ENCODE measurements at places on chromosomes 16 and 17.

- peak; percentile 46 for DNase-seq
Observed at GRCh38 chr17:18025945-18026776, 12.8 kb downstream of the ATPAF2 start.

DNA sequence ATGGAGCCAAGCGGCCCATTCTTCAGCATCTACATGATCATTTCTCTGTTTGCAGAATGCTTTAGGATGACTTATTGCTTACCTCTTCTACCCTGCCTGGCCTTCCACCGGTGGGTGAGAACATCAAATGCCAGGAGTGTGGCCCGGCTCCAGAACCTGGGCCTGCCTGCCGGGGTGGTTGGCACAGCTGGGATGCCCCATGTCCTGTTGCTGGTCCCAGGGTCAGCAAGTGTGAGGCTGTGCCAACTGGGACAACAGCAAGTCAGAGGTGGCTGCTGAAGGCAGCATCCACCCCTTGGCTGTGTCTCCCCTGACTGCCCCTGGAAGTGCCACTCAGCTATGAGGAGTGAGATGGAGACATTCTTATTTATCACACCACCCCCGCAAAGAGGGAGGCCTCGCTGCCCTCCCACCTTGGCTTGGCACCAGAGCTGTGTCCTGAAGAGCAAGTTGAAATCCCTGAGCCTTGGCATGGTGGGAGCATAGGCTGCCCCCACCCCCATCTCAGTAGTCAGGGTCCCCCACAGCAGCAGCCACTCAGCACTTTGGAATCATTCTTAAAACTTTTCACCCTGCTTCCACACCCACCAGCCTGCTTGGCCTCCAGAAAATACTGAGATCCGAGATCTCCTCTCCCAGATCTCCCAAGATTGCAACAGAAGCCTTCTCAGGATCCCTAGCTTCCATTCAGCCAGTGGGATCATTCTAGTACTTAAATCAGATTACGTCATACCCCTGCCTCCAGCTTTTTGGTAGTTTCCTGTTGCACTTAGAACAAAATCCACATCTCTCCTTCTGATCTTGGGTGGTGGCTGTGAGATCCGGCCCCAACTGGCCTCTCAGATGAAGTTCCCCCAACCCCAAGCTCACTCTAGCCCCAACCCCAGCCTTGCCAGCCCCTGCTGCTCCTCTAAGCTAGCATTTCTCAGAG, 127.5 kb downstream of the SOCS1 start:
- no peak for DNase-seq

DNA sequence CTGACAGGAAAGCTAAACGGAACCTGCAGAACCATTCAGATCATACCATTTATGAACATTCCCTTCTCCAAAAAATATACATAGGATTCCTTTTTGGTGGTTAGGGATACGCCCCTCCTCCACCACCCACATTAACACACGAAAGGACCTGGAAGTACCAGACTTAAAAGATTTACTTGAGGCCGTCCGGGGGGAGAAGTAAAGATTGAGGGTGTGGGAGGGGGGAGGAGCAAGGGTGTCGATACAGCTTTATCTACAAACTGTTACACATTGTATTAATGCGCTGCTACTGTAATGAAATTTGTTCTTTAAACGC, 537 bp downstream of the PALB2 start:
- no peak for DNase-seq

DNA sequence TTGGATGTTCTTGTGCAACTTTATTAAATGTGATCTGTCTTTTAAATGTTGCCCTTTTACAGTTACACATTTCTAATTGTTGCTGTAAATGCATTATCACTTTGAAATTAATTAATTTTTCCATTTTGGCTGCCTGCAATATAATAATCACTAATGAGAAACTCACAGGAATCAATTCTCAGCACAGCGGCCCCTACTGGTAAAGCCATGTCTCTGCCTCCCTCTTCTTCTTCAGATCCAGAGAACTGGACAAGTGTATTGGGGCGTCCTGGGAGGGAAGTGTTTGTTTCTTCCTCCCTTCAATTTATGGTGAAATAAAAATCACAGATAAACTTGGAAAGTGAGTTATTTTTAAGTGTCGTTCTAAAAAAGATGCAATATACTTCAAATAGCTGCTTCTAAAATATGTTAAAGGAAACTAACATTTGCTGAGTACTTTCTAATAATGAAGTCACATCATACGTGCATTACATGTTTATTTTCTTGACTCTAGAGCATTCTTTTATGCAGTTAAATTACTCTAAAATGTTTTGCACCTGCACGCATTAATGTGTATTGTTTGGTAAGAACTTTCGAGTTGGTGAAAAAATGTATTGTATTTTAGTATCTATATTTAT, 338.0 kb downstream of the WWOX start:
- DNase-seq = no peak

DNA sequence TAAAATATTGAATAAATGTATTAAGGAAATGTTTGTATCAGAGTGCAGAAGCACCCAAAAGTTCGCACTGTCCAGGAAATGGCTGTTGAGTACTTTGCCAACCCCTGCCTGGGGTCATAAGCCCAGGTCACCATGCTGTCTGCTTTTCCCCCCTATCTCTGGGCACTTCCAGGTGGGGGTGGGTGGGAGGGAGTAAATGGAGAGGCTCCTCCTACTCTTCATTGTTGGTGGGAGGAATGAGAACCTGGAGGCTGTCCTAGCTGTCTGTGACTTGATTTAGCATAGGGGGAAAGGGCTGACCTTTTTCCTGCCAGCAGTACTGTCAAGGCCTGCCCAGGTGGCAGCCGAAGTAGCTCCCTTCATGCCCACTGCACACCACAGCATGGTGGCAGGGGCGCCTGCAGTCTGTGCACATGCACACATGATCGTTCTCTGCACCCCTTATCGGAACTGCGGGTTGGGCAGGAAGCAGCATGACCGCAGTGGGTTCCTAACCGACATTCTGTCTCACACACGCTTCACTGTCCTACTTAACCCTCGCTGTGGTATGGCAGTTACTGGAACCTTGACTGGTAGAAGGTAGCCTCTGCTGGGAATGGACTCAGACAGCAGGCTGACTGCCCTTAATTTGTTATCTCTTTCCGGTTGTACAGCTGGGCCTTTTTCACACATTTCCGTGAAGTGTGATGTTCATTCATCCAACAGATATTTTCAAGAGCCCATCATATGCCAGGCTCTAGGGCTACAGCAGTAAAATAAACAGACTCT, 41.5 kb downstream of the LDHD start:
- DNase-seq = no peak

DNA sequence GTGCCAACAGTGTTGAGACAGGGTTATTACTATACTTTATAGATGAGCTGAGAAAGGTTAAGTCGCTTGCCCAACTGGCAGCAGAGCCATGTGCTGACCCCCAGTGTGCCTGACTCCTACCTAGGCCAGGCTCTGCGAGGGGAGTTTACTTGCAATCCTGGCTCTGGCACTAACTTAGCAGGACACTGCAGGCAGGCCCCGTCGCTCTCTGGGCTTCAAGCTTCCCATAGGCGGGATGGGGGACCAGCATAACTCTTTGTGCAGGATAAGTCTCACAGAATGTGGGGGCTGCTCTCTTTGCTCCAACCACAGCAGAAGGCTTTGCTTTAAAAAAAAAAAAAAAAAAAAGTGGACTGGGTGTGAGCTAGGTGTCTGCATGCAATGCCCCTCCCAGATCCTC, 102.7 kb downstream of the GNAO1 start:
- no peak for DNase-seq

DNA sequence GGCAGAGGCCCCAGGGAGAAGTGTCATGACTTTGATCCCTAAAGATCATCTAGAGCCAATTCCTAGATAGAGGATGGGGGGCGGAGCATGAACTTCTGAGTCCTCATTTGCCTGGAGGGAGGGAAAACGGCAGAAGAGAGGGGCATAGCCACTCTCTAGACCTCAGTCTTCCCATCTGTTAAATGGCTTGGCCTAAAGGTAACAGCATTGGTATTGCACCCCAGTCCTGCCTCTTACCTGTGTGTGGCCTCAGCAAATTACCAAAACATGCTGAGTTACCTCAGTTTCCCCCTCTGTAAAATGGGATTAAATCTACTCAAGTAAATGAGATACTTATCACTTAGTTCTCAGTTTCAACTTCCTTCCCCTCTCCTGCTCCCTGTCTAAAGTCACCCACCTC, 47.5 kb downstream of the CNGB1 start:
- DNase-seq = no peak

DNA sequence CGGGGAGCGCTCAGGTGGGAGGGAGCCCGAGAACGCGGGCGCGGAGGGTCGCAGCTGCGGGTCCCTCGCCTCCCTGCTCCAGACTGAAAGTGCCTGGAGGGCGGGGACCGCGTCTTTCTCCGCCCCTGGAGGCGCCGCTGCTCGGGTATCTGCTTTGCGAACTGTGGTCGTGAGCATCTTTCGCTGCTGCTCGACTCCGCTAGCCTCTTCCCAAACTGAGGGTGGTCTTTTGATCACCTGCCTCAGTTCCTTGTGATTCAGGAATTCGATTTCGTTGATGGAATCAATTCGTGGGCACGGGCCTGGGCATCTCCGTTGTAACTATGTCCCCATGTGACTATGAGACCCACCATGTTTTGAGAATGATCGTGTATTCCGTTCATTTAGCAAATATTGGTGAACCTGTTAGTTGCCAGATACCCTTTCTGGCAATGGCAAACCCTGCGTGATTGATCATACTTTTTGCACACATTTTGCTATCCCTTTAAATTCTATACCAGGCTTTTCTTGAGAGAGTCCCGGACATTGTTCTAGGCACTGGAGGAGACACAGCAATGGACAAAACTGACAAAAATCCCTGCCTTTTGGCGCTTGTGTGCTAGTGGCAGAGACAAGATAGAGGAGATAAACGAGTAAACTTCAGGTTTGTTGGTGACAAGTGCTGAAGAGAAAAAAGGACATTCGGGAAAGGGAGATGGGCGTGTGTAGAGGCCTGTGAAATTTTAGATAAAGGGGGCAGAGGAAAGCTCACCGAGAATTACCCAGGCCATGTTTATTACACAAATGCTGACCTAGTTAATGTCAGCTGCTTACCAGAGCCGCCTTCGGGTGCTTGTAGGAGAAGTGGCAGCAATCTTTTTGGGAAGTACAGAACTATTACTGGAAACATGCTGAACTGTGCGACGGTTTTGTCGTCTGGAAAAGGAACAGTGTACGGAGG, 948 bp downstream of the UTP18 start:
- no peak for DNase-seq

GRCh38 chr17:1561420-1562175, 994 bp downstream of the PITPNA start:
- no peak for DNase-seq

DNA sequence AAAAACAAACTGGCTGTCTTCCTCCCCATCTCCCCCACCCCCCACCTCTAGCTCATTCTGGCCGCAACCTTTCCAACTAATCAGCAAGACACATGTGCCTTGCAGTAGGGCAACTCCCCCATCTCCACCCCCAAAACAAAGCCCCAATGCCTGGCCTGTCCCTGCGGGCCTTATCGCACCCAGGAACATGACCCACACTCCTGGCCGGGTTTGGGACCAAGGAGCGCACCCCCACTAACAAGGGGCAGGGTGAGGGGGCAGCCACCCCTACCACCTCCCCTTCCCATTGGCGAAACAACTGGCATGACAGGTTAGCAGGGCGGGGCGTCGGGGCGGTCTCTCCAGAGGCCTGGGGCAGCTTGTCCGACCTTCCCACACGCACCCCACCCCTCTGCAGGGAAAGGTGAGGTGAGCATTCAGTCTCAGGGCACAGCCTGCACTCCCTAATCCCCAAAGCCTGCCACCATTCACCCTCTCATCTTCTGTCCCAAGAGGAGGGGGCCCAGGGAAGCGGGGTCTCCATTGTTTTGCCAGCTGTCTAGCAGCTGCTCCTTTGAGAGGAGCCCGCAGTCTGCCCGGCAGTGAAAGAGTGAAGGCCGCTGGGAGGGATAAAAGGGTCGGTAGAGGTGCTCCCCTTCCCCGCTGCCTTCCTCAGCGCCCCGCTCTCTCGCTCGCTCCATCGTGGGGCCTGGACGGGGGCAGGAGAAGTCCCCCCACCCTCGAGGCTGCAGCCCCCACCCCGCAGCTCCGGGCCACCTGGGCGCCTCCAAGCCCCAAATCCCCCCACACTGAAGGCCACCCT, 765 bp downstream of the MYO18A start:
- DNase-seq = no peak

GRCh38 chr16:1413684-1414531, 596 bp downstream of the UNKL start:
- DNase-seq = no peak

GRCh38 chr17:52376137-52376536, 217.6 kb upstream of the CA10 start:
- DNase-seq = no peak

DNA sequence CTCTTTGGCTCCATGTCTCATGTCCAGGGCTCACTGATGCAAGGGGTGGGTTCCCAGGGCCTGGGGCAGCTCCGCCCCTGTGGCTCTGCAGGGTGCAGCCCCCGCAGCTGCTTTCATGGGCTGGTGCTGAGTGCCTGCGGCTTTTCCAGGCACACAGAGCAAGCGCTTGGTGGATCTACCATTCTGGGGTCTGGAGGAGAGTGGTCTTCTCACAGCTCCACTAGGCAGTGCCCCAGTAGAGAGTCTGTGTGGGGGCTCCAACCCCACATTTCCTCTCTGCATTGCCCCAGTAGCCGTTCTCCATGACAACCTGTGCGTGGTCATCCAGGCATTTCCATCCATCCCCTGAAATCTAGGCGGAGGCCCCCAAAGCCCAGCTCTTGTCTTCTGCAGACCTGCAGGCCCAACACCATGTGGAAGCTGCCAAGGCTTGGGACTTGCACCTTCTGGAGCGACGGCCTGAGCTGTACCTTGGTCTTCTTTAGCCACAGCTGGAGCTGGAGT, 5.2 kb downstream of the IL32 start:
- DNase-seq = no peak

GRCh38 chr16:28025631-28026030, 37.9 kb downstream of the GSG1L start:
- no peak for DNase-seq

- no peak for DNase-seq
Observed at GRCh38 chr17:76197911-76198310, 42.4 kb downstream of the RNF157 start.

DNA sequence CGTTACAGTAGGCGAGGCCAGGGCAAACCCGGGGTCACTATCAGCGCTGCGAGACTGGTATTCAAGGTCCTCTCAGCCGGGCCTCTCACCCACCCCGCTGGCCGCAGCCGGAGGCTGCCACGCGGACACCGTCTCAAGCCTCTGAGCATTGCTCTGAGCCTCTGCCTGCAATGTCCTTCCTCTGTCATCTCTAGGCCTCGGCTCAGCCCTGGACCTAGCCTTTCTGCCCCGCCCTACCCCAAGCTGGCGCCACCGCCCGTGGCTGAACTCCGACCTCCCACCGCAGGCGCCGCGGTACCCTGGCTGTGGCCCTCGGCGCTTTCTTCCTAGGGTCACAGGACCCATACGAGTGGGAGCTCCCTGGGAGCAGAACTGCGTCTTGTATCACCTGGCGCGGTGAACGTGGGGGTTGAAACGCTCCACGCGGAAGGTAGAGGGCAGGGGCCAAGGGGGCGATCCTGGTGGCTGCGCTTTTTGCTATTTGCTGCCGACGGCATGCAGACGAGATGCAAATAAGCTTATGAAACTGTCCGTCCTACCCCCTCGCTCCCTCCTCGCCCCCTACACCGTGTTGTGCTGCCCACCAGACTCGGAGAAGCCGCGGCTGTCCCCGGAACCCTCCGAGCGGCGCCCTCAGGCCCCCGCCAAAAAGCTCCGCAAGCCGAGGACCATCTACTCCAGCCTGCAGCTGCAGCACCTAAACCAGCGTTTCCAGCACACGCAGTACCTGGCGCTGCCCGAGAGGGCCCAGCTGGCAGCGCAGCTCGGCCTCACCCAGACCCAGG, 3.7 kb downstream of the DLX4 start:
- DNase-seq = no peak

Measured in DMS 273 treated with DMSO at 0.1 percent for 48 hours (cell line).